SK-MEL-5 (cell line): ENCODE measurements at places on chromosomes 1 and 21. TPM values are rescaled to one million over a fixed set of nuclear protein-coding genes. Genes with fewer than 3 reads are reported as not detected.

Gene LINGO4
- not detected in 2 replicates for total RNA-seq

- DNase-seq: no peak
Measured at GRCh38 chr1:196105901-196106300, 502.3 kb downstream of the KCNT2 start.

- DNase-seq: no peak
Measured at GRCh38 chr1:105172788-105173187, 1423.1 kb downstream of the AMY1C start.

DNA sequence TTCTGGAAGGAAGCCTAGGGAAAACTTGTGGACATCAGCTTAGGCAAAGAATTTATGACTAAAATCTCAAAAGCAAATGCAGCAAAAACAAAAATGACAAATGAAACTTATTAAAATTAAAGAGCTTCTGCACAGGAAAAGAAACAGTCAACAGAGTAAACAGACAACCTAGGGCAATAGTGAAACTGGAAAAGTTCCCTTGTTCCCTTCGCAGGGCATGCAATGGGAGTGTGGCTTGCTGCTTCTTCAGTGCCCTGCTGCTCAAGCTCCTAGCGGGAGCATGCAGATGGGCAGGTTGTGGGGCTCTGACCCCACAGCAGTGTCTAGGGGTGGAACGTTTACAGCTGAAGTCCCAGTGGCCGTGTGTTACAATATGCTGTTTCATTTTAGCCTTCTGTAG is 1797.4 kb downstream of the NCAM2 start:
- DNase-seq: no peak

DNA sequence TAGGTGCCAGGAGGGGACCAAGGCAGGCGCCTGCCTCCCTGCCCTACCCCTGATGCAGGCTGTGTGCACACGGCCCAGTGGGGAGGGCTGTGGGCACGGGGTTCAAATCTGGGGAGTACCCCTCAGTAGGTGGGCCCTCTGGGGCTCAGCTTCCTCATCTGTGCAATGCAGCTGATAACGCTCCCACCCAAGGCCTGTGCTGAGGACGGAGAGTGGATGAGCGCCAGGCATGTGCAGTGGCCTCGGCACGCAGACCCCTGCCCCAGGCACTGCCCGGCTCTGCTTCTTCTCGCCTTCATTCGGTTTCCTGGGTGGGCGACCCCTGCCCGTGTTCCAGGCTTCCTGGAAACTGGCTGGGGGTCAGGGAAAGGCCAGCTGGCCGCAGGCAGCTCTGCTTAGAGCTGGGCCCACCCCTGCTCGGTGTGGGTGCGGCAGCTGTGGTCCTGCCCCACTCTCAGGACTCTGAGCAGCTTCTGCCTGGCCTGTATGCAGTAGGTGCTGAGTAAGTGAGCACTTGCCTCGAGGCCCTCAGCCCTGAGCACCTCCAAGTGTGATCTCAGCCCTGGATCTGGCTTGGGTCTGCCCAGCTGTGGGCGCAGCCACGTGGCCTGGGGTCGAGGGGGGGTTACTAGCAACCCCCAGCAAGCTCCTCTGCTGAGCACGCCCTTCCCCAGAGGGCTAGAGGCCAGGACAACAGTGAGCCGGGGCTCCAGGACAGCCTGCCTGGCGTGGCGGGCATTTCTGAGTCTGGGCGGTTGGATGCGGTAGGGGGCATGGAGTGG is 11.9 kb upstream of the TNFRSF14 start:
- DNase-seq: no peak

- no peak for DNase-seq
Measured at GRCh38 chr1:18365099-18365705, 115.5 kb upstream of the KLHDC7A start.

DNA sequence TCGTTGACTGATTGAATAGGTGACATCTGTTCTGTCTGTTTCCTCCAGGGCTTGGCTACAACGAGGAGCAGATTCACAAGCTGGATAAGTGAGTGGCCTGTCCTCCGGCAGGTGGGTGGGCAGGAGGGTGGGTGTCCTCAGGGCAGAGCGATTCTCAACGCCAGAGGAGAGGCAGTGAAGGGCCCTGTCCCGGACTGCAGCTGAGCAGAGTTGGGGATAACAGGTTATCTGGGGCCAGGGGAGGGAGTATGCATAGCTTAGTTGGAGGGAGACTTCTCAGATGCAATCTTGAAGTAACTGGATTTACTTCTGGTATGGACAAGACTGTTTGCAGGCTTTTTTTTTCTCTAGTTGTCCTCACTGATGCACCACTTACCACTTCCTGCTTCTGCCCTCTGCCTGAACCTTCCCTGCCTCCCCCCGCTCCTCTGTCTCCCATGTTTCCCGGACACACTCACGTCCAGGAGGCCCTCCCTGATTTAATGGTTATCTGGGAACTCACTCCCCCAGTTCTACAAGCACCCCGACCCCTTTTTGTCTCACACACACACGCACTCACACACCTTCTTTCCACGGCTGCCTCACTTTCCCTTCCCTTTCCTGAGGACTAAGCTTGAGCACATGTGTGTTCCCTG is 16.4 kb upstream of the RASSF5 start:
- DNase-seq: no peak

Gene TAL1
- total RNA-seq: 0.13 TPM in 2 replicates

Gene ERICH3
- not detected in 2 replicates for total RNA-seq

- no peak for DNase-seq
Measured at GRCh38 chr1:183932412-183932811, 105.1 kb downstream of the COLGALT2 start.

- DNase-seq: no peak
Measured at GRCh38 chr1:208312706-208313105, 68.5 kb upstream of the PLXNA2 start.

- DNase-seq: no peak
Measured at GRCh38 chr1:41720861-41721410, 197.8 kb downstream of the HIVEP3 start.

- no peak for DNase-seq
Measured at GRCh38 chr1:96782856-96783255, 61.3 kb downstream of the PTBP2 start.

GRCh38 chr1:58755468-58755872 is 28.4 kb downstream of the JUN start:
- DNase-seq: peak; percentile 66

DNA sequence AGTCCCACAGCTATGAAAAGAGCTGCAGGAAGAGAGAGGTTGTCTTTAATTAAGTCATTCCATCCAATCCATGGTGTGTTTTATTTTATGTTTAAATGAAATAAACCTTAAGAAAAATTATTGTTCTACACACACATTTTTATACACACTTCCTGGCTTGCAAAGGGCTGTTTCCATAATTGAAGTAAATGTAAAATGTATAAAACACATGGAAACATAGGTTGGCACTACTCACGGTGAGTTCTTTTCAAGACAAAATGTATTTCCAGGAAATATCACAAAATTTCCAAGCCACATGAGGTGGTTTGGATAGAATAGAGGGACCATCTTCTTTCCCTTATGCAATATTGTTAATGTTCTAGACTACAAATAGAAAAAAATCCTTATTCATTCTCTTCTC is 426.8 kb upstream of the USP24 start:
- no peak for DNase-seq

DNA sequence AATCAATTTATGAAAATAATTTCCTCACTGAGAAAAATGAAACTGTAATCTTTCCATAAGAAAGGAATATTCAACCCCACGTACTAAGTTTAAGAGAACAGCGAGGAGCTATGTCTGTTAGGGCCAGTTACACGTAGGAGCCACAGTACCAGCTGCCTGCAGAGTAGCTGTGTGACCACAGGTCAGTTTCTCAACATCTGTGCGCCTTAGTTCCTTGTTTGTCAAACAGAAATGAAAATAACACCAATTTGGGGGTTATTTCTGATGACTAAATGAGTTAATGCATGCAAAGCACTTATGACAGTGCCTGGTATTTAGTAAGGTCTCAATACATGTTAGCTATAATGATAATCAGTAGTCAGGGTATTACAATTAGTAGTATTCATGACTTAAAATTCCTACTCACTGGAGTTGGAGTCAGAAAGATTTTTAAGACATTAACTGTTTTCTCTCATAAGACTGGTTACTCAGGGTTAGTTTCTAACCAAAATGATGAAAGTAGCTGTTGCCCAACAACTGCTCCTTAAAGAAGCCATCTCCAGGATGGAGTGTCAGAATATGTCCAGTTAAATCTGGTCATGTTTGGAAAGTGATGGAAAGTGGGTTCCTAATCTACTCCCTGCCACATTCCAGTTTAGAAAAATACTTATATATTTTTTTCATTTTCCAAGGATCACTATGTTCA is 85.8 kb upstream of the ZNF648 start:
- no peak for DNase-seq

Gene SPATA17
- 0.85 and 1.5 TPM in 2 replicates for total RNA-seq

DNA sequence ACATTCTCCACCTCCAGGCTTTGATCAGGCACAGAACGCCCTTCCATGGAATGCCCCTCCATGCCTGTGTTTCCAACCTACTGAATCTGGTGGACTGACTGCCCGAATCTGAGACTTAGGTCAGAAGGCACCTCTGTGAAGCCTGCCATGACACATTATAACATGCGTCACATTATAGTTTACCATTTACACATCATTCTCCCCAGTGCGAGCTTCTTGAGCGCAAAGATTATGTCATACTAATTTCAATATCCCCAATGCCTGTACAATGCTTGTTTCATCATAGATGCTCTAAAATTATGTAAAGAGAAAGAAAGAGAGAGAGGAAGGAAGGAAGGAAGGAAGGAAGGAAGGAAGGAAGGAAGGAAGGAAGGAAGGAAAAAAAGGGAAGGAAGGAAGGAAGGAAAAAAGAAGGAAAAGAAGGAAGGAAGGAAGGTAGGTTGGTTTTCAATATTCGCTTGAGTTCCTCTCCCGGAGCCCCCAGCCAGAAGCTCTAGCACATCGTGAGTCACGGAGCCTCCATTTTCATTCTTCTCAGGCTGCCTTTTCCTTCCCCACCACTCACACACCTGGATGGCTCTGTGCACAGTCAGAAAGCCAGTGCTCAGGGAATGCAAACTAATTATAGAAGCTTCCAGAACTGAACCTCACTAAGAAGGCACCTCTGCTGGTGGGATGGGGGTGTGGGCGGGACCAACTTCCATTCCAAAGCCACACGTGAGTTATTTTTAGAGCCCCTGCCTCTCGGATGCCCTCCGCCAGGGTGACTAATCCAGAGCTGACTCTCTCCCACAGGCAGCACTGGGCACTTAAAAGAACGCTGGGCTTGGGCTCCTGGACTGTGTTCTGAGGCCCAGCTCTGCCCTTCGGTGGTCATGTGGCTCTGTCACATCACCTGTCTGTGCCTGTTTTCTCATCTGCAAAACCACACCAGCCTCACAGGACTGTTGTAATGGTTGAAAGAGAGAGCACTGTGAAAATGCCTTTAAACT is 27.4 kb downstream of the LAMB3 start:
- DNase-seq: no peak

Gene JAM2
- 0.11 and 0.26 TPM in 2 replicates for total RNA-seq

DNA sequence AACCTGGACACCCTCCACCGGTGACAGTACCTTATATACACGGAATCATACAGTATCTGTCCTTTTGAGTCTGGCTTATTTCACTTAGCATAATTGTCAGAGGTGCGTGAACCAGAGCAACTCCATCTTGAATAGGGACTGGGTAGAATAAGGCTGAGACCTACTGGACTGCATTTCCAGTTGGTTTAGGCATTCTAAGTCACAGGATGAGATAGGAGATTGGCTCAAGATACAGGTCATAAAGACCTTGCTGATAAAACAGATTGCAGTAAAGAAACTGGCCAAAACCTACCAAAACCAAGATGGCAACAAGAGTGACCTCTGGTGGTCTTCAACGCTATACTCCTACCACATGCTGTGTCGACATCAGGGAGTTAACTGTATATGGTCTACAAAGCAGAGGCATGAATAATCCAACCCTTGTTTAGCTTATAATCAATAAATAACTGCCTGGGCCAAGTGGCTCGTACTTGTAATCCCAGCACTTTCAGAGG is 1.4 kb upstream of the FDPS start:
- peak; percentile 85 for DNase-seq

DNA sequence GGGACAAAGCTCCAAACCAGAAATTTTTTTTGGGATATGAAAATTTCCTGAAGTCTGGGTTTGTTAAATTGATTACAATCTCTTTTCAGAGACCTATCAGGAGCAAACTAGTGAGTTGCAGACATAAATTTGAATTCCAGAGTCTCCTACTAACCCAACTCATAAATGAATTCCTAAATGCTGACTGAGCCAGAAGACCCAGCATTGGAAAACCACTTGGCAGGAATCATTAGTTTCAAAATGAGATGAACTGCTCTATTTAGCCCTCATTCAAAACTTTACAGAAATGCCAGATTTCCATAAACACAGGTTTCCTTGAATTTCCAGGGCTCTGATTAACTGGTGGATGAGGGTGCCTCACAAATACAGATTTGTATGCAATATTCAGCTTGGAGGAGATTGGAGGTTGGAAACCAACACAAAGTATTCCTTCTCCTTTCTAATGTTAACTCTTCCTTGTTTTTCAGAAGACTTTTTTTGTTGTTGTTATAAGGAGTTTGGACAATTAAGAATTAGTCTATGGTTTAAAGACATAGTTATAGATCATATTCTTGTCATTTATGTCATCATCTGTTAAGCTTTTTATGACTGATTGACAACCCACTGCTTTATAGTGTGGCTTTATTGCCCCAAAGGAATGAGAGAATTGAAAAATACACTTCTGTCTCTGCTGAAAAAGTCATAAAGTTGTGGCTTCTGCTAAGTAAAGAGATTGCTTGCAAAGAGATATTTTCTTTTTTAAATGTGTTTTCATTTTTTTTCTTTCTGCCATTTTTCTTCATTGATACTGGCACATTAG is 222.8 kb downstream of the HLX start:
- no peak for DNase-seq

DNA sequence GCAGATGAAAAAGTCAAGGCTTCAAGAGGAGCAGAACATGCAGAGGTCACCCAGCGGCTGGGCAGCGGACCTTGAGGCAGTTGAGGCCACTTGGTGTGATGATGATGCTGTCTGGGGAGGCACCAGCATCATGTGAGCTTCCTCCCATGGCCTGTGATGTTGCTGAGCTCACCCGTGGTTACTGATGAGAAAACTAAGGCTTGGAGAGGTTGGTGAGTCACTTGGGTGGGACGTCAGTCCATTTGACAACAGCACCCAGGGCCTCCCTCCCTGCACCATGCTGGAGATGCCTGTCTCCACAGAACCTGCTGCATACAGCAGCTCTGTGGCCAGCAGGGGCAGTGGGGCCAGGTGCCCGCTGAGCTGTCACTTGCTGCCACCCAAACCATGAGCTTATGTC is 146.8 kb downstream of the NPHP4 start:
- no peak for DNase-seq

Gene CFAP126
- total RNA-seq: not detected in 2 replicates

- no peak for DNase-seq
Measured at GRCh38 chr1:41895552-41895951, 23.2 kb downstream of the HIVEP3 start.

Gene MROH9
- total RNA-seq: not detected in 2 replicates

Gene PGLYRP3
- total RNA-seq: not detected in 2 replicates
